Peyer's patch (tissue), 4 donors: ENCODE measurements at places on chromosomes 1 and 21. TPM values are rescaled to one million over a fixed set of nuclear protein-coding genes. Genes with fewer than 3 reads are reported as not detected.

TESK2 gene
- 23.4 TPM for total RNA-seq

GUCA2B gene
- 708 TPM for total RNA-seq

SPRR2G gene
- total RNA-seq: not detected

CD5L gene
- not detected for total RNA-seq

ICOSLG gene
- total RNA-seq: 6.7 TPM

LAX1 gene
- total RNA-seq: 1.6 TPM

KRTAP12-4 gene
- not detected for total RNA-seq

IL24 gene
- not detected for total RNA-seq

VWA1 gene
- 6.8 TPM for total RNA-seq

FCGR3A gene
- total RNA-seq: not detected

CELA3A gene
- total RNA-seq: not detected

RNF207 gene
- 56.9 TPM for total RNA-seq

HCN3 gene
- total RNA-seq: 25.5 TPM

SH2D5 gene
- not detected for total RNA-seq

MR1 gene
- 6.3 TPM for total RNA-seq

F3 gene
- total RNA-seq: 76.9 TPM

FALEC gene
- not detected for total RNA-seq

SPAG17 gene
- not detected for total RNA-seq

PDE9A gene
- 448 TPM for total RNA-seq

AGL gene
- total RNA-seq: 12.5 TPM

MROH9 gene
- total RNA-seq: not detected

OR2L3 gene
- total RNA-seq: not detected

LRRC7 gene
- total RNA-seq: 0.40 TPM

GCSAML gene
- total RNA-seq: 0.18 TPM

CFHR3 gene
- not detected for total RNA-seq

GUCA2A gene
- 4,654 TPM for total RNA-seq

ATAD3C gene
- not detected for total RNA-seq

LCE1C gene
- not detected for total RNA-seq

MCOLN3 gene
- total RNA-seq: 3.2 TPM

NEGR1 gene
- total RNA-seq: 4.7 TPM

RNU1-1 gene
- under 0.01 TPM for total RNA-seq

TAL1 gene
- 7.4 TPM for total RNA-seq

IL20 gene
- total RNA-seq: not detected

FAF1 gene
- 77.6 TPM for total RNA-seq

FCER1G gene
- total RNA-seq: 33.8 TPM

NUDT4B gene
- 6.3 TPM for total RNA-seq

SPATA46 gene
- not detected for total RNA-seq

URB1 gene
- 14.9 TPM for total RNA-seq

CA6 gene
- not detected for total RNA-seq

ADORA1 gene
- 1.5 TPM for total RNA-seq

NASP gene
- total RNA-seq: 194 TPM

CATSPERE gene
- not detected for total RNA-seq

SLC1A7 gene
- 12.8 TPM for total RNA-seq

TSPAN2 gene
- 3.1 TPM for total RNA-seq

GBP6 gene
- not detected for total RNA-seq

CASZ1 gene
- total RNA-seq: 87.5 TPM

CDKN2C gene
- 8.1 TPM for total RNA-seq

APCS gene
- not detected for total RNA-seq

ADAM30 gene
- not detected for total RNA-seq

TRIM63 gene
- total RNA-seq: not detected

SDHB gene
- 195 TPM for total RNA-seq

NIBAN1 gene
- total RNA-seq: 9.0 TPM

VHLL gene
- not detected for total RNA-seq

SELENBP1 gene
- total RNA-seq: 623 TPM

ST7L gene
- total RNA-seq: 50.3 TPM
